Stimulated activated CD4-positive, alpha-beta T cell treated with anti-CD3 and anti-CD28 coated beads, Interleukin-4, amount 100 ng/mL, for 24 hours (primary cell): ENCODE measurements at places on chromosomes 3 and 15.

GRCh38 chr3:20405744-20406143 is 219.7 kb upstream of the SGO1 start:
- DNase-seq = no peak

GRCh38 chr3:187909866-187910265 is 164.6 kb upstream of the BCL6 start:
- DNase-seq = no peak

- DNase-seq = no peak
Measured at GRCh38 chr3:57069503-57069902, 9.0 kb downstream of the SPATA12 start.

DNA sequence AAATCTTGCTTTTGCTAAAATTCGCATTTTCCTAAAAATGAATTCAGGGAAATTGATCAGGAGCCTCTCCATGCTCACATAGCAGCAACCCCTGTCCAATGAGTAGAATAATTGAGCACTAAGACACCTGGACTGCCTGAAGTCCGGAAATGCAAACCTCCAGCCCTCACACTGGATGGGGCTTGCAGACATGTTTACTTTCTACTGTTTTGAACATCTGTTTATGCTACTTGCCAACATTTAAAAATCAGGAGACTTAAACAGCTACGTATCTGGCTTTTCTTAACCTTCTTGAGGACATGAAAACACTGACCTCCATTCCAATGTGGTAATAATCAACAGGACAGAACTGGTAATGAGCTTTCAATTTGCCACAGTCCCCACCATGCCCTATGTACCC is 184.4 kb downstream of the SHOX2 start:
- no peak for DNase-seq
